ENCODE measurements at places on chromosomes 12 and 14. TPM values are rescaled to one million over a fixed set of nuclear protein-coding genes. Genes with fewer than 3 reads are reported as not detected.

DNA sequence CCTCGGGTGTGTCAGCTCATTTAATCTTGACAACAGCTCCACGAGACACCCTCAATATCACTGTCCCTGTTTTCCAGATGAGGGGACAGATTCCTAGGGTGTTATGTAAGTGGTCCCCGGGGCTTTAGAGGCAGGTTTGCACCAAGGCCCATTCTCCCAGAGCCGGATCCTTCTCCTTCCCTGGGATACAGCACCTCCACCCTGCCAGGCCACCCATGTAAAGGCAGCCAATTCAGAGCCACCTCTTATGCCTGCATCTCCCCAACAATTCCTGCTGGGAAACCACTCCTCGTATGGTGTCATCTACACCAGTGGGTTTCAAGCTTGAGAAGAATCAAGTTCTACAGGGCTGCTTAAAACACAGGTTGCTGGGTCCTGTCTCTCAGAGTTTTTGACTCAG is 4.1 kb upstream of the CYP46A1 start:
- peaks cover 13% of the 10 kb centered on the region for H3K4me1 ChIP-seq
- no peaks in the 10 kb centered on the region for H3K27me3 ChIP-seq
- H3K36me3 ChIP-seq: no peaks in the 10 kb centered on the region
- no peak overlapping the region for H3K27ac ChIP-seq

GRCh38 chr14:104977681-104978653 is at the start of gene AHNAK2:
Gene AHNAK2, minus strand, starts transcription at chr14:104978374. Its CDS starts 137 bp downstream, at chr14:104978237.
- H3K27ac ChIP-seq: no peak within 1 kb of the TSS
- DNase-seq: peak; percentile 89
- H3K4me3 ChIP-seq: peak within 1 kb of the TSS; percentile 42
- H3K4me1 ChIP-seq: peaks cover 49% of the 10 kb centered on the region
- H3K27me3 ChIP-seq: peaks cover 4% of the 10 kb centered on the region

The SLC39A2 gene
- total RNA-seq: not detected

The NTS gene
- total RNA-seq: 0.32 TPM

The RNASE2 gene
- 4.1 TPM for total RNA-seq

DNA sequence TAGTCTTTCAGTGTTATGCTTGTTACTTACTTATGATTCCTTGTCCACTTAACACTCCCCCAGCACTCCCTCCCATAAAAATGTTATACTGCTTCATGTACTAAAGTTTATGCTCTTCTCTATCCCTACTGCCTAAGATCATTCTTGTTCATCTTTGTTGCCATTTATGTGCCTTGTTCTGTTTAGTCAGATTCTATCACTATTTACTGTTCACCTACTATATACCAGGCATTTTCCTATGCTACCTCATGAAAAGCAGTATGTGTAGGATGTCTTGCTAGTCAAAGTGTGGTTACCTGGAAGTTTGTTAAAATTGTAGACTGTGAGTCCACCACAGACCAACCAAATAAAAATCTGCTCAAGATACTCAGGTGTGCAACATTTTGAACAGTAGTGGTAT is 23.9 kb downstream of the ERH start:
- no peak overlapping the region for H3K27ac ChIP-seq
- H3K4me1 ChIP-seq: no peaks in the 10 kb centered on the region
- H3K4me3 ChIP-seq: no peak overlapping the region
- H3K27me3 ChIP-seq: no peaks in the 10 kb centered on the region

Data from upper lobe of right lung (tissue), 1 donor.